Naive thymus-derived CD8-positive, alpha-beta T cell (primary cell): ENCODE measurements at places on chromosomes 16 and 17.

DNA sequence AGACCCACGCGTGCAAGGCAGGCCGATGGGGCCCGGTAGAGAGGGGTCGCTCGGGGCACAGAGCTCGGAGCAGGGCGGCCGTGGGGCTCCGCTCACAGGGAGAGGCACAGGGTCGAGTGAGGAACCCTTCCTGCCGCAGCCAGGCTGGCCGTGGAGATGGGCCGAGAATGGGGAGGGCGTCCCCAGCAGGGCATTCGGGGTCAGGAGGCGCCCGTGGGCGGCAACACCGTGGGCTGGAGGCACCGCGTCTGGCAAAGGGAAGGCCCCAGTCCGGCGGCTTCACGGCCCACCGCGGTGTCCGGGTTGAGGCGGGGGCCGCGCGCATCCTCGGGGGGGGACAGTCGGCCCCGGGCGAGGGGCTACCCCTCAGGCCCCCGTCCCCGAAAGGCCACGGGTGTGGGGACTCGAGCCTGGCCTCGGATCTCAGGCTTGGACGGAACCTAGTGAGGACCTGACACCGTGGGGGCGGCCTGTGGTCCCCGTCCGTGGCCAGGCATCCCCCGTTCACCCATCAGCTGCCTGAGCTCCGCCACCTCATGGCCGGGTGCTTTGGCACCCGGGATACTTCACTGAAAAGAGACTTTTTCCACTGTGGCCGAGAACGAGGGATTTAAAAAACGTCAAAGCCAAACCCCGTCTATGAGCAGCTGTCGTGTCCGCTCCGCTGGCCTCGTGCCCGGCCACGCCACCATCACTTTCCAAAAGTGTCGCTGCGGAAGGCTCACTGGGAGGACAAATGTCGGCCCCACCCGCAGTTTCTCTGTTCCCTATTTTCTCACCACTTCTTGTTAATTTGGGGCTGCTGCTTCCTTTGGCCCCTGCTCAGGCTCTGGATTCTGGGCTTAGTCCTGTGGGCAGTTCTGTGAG, 73.6 kb downstream of the METRNL start:
- no peak for DNase-seq

DNA sequence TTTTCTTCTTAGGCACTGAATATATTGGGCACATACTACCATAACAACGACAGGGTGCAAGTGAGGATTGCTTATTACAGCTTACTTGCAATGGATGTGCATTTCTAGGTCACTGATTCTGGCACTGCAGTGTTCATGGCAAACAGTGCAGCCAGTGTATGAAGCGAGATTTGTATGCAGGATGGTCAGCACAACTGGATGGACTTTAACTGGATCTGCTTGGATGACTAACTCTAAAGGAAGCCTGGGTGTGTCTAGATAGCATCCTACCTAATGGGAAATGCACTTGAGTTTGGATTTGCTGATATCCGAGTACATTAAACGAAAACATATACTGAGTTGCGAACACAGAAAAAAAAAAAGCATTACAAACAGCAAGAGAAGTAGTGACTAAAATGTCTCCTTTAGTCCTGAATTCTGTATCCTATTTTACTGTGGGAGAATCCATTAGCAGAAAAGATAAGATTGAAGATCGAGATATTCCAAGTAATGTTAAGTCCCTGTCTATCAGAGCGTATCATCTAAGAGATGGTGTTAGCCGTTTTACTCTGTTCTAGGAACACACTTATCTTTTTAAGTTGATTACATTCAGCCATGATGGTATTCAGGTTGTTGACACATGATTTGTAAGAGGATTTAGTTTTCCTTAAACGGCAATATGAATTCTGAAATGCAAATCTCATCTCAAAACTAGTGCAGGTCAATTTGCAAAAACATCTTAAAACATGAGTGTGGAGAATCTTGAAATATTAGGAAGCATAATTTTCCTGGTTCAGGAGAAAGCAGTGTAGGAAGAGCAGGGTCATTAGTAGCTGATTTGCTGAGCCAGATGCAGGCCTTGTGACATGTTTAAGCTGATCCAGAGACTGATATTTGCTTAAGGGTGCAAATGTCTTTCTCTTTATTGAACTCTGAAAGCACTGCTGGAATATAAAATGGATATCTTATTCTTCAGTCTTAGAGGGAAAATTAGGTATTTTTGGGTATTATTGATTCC, 142.6 kb upstream of the CPHXL start:
- no peak for DNase-seq

DNA sequence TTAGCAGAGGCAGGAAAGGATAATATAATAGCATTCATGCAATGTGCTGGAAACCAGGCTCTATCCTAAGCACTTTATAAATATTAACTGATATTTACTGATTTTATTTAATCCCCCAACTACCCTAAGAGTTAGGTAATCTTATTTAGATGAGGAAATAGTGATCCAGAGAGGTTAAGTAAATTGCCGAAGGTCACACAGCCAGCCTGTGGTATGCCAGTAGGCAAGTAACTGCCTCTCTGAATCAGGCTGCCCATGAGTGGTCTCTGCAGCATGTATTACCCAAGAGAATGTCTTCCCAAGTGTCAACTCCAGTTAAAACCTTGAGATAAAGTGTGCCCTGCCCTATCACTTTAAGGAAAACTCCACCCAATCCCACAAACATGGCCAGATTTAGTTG, 25.3 kb upstream of the LYRM9 start:
- DNase-seq: no peak

- DNase-seq: no peak
Measured at GRCh38 chr17:61409301-61410112, 9.9 kb downstream of the TBX2 start.

DNA sequence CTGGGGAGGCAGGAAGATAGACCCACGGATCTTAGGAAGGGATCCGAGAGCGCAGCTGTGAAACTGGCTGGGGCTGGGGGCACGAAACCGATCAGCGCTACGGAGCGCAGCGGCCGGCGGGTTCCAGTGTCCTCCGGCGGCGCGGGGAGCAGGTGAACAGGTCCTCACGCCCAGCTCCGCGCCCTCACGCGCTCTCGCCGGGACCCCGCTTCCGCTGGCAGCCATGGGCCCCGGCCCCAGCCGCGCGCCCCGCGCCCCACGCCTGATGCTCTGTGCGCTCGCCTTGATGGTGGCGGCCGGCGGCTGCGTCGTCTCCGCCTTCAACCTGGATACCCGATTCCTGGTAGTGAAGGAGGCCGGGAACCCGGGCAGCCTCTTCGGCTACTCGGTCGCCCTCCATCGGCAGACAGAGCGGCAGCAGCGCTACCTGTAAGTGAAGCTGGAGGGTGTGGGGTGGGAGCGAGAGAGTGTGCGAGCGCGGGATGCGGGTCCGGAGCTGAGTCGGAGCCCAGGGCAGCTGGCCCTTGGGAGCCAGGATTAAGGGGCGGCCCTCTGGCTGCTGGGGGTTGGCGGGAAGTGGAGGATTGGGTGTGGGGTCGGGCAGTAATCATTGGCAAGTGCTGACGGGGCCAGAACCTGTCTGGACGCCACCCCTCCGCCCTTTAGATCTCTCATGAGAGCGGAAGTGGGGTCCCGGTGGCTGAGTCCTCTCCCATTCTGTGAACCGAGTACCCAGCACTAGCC, 479 bp downstream of the ITGA3 start:
- peak; percentile 37 for DNase-seq

DNA sequence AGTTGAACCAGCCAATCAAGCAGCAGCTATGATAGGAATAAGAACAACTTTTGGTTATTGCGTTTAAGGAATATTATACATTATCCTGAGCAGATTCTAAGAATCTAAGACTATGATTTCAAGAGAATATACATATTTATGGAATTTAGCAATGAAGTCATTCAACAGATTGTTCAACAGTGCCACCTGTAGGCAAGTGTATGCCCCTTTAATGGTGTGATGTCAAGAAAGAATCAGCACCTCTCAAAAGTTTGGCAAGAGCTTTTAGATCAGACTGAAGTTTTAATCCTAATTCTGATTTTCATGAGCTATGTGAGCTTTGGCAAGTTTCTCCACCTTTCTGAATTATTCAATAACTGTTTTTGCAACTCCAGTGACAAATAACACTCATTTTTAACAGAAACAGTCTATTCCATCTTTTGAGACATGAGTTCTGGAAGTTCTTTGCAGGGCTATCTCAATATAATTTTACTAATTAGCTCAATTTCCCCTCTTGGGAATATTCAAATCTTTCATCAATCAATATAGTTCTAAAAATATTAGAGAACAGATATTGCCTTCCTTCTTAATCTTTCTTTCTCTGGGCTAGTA, 474.3 kb upstream of the TOM1L1 start:
- DNase-seq: no peak

- no peak for DNase-seq
Measured at GRCh38 chr17:34885076-34885475, 76.2 kb downstream of the CCT6B start.

DNA sequence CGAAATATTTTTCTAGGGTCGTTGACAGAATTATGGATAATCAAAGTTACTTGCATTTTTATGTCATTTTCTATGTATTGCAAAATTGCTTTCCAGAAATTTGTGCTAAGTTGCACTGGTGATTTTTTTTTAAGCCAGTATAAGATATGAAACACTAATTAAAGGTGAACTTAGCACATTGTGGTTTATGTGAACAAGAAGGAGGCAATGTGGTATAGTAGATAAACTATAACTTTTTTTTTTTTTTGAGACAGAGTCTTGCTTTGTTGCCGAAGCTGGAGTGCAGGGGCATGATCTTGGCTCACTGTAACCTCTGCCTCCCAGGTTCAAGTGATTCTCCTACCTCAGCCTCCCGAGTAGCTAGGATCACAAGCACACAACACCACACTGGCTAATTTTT, 13.2 kb downstream of the DGKE start:
- DNase-seq: no peak

- no peak for DNase-seq
Measured at GRCh38 chr17:17511881-17512858, 16.0 kb upstream of the RASD1 start.

DNA sequence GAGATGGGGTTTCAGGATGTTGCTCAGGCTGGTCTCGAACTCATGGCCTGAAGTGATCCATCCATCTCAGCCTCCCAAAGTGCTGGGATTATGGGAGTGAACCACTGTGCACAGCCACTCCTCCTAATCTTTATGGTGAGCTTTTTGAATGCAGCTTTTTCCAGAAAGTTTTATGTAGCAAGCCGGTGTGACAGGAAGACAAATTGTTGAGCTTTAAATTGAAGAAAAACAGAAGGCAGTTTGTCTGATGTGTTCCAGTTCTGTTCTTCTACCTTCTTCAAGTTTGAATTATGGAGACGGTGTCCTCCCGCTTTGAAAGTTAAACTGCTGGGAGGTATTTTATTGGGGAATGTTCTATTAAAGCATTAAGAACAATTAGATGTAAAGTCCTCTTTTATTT, 177.1 kb downstream of the SNX29 start:
- DNase-seq: no peak

DNA sequence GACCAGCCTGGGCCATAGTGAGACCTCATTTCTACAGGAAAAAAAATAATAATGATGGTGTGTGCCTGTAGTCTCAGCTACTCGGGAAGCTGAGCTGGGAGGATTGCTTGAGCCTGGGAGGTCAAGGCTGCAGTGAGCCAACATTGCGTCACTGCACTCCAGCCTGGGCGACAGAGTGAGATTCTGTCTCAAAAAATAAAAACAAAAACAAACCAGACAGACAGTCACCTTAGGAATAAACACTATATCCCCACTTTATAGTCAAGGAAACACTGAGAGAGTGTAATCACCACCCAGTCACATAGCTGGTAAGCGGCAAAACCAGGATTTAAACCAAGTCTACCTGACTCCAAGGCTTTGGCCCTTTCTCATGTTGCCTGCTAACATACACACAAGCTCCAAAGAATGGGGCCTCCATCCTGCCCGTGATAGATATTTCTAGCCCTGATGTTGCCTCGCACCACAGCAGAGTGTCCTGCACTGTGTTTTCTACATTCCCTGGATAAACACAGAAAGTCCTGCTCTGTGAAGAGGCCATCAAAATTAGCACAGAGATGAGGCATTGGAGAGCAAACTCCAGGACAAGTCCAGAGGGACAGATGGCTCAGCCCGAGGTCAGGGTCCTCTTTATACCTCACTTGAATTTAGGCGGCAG, 66.1 kb upstream of the SMURF2 start:
- no peak for DNase-seq

- DNase-seq: peak; percentile 75
Measured at GRCh38 chr17:17839791-17840707, 3.3 kb upstream of the SREBF1 start.

DNA sequence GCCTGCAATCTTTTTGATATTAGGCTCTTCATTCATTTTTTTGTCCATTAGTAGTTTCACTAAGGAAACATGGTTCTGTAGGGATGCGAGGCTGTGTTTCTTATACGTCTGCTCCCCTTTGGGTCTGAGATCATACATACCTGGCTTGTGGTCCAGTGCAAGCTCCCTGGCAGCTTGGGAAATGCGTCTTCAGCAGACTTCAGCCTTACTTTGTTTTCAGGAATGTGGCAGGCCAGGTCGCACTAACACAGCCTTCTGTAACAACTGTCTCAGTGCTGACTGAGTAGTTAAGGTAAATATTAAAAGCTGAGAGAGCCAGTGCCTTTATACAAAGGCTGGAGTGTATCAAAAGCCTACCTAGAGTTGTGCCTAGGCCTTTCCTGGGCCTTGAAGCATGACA, 970.5 kb upstream of the EEF2KMT start:
- DNase-seq: no peak

GRCh38 chr17:9173386-9173983, 152.2 kb downstream of the NTN1 start:
- no peak for DNase-seq

- no peak for DNase-seq
Measured at GRCh38 chr17:77496401-77496801, 355.6 kb downstream of the SEC14L1 start.

GRCh38 chr17:50149091-50149416, 1.4 kb downstream of the PPP1R9B start:
- DNase-seq: no peak

DNA sequence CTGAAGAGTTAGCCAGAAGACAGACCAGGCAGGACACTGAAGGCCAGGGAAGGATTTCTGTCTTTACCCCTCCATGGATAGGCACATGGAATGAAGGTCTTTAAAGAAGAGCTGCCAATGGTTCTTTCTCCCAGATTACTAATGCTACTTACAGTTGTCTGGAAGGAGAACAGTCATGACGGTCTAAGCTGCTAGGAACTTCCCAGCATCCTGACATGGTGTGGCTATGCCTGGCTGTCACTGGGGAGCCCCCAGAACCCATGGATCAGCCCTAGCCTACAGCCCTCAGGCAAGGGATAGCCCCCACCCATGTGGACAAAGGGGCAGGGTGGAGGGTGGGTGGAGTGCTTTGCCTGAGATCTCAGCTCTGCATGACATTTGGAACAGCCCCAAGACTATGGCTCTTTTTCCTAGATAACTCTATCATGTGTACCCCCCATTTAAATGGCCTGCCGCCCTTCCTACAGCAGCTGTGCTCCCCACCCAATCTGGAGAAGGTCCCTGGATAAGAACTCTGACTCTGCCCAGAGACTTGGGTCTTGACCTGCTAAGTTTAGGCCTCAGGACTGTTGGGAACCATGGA, 9.2 kb upstream of the KAT7 start:
- no peak for DNase-seq

- DNase-seq: peak; percentile 81
Measured at GRCh38 chr16:57023541-57024249, 34.3 kb downstream of the NLRC5 start.
